ENCODE measurements at places on chromosomes 1 and 21.

DNA sequence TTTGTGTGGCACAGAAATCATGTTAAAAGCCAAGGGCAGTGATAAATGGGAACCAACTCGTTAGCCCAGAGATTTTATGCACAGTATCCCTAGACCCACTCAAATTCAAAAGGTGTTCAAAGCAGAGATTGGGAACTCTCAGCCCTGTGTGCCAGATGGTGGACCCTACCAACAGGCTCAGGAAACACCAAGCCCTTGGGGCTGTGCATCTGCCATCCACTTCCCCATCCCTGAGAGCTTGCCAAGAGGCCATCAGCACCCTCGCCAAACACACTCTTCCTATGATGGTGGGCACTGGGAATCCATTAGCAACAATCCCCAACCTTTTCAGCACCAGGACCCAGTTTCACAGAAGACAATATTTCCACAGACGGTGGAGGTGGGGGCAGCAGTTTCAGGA is 194.2 kb upstream of the NFIA start:
- no peak for DNase-seq

GRCh38 chr1:42096554-42096953 is 56.7 kb upstream of the GUCA2B start:
- no peak for DNase-seq

GRCh38 chr1:239276051-239276450 is 110.3 kb upstream of the CHRM3 start:
- DNase-seq, result no peak

DNA sequence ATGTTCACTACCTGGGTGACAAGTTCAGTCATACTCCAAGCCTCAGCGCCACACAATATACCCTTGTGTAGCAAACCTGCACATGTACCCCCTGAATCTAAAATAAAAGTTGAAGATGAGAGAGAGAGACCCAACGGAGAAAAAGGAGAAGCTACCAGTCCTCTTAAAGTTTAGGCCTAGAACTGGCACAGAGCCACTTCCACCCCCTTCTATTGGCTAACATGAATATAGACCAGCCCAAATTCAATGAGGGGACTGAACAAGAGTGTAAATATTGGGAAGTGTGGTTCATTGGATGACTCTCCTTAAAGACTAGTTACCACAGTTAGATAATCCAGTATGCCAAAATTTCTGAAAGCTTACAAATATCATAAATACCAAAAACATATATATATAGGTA is 139.9 kb upstream of the ATP1B1 start:
- DNase-seq, result no peak

DNA sequence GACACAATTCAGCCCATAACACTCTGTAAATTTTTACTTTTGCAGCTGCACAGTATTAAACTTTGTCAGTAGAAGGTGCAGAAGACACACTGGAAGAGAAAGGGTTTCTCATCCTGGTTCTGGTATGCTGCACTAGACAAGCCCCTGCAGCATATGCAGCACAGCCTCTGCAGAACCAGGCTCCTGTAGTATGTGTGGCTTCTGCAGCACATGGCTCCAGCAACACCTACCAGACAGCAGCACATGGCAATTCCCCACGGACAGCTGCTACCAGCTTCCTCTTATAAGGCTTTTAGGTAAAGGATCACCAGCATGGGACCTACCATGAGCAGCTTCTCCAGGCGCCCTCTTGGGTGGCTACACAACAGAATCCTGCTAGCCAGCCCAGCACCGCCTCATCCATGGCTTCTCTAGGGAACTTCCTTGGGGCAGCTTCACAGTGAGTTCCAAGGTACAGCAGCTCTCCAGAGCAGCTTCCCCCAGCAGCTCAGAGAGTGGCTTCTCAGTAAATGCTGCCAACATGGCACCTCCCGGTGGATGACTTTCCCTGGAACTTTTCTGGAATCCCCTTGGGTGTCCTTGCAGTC is 534.4 kb upstream of the CXADR start:
- no peak for DNase-seq

DNA sequence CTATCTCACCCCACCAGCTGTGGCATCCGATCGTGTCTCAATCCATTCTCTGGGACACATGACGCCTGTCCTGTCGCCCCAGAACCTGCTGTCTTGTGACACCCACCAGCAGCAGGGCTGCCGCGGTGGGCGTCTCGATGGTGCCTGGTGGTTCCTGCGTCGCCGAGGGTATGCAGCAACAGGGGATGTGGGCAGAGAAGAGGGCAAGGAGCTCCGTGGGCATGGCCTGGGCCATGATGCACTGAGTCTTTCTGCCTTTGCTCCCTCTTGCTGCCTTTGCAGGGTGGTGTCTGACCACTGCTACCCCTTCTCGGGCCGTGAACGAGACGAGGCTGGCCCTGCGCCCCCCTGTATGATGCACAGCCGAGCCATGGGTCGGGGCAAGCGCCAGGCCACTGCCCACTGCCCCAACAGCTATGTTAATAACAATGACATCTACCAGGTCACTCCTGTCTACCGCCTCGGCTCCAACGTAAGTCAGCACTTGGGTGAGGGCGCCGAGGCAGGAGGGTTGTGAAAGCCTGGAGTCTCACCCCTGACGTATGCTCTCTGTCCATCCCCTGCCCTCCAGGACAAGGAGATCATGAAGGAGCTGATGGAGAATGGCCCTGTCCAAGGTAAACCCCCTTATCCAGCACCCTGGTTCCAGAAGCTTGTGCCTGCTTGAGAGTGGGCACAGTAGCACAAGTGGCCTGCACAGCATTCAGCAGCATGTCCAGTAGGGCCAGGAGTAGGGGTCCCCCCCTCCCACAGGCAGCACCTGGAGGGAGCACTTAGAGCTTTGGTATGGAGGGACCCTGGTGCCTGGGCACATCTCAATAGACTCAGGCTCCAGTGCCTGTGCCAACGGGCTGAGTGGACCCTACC is 8.8 kb downstream of the TINAGL1 start:
- DNase-seq, result no peak

DNA sequence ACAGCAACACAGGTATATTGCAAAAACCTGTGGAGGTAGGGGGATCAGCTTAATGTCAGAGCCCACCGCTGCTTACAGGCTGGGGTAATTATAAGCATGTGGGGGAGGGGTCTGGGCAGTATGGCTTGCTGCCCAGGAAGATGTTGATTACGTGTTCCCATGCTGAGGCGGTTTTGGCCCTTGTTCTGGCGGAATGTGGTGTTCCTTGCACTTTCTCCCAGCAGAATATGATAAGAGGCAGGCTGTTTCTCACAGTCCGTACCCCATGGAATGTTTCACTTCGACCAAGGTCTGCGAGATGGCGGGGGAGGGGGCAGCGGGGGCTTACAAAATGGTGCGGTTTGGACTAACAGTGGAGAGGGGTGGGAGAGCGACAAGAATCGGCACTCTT is 9.8 kb upstream of the HPCAL4 start:
- DNase-seq, result no peak

- no peak for DNase-seq
Observed at GRCh38 chr1:152111515-152111968, 3.7 kb downstream of the TCHH start.

DNA sequence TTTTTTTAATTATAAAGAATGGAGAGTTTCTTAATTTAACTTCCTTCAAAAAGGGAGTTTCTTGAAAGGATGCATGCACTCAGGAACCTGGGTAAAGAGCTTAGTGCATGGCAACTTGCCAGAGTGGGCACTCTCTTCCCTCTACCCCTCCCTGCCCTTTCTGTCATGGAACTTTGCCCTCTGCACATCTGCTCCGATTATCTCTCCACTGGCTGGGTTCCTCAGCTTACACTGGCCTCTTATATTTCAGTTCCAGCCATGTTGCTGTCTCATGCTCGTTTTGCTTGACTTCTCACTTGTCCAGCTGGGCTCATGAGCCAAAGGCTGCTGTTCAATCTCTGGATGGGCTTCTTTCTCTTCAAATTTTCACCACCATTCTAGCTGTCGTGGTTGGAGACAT is 87.0 kb downstream of the NCAM2 start:
- no peak for DNase-seq

- DNase-seq, result no peak
Observed at GRCh38 chr1:117009132-117009531, 7.6 kb downstream of the CD101 start.

GRCh38 chr1:248798791-248799190 is 26.9 kb downstream of the SH3BP5L start:
- DNase-seq, result no peak

DNA sequence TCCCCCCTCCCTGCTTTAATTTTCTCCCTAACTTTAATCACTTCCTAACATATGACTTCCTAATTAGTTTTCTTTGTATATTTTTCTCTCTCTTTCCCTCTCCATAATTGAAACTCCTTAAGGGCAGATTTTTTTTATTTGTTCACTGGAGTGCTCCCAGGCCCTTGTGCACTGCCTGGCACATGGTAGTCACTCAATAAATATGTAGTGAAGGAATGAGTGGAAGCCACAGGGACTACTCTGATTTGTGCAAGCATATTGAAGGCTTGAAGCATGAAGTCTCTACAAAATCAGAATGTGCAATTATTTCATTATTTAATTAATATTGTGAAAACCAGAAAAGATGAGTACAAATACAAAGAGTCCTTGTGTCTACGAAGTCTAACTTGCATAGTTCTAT is 41.5 kb downstream of the SNX7 start:
- DNase-seq, result no peak

GRCh38 chr1:167439301-167439988 is 78.9 kb downstream of the CD247 start:
- no peak for DNase-seq

DNA sequence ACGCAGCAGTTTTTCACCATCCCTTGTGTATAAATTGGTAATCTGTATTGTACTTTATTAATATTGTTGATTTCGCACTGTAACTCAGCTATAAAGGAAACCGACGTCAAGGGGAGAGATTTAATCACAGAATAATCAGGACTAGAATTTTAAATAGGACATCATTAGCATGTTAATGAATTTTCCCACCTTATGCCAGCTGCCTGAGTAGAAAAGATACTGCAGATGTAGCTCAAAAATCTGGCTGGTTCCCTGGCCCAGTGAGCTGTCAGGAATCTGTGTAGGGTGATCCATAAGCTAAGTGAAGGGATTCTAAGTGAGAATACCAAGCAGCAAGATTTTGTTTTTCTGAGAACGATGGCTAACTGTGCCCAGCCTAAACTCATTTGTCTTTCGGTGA is 195.5 kb downstream of the DISC1 start:
- no peak for DNase-seq

- DNase-seq, result no peak
Observed at GRCh38 chr1:224782281-224783000, 147.0 kb upstream of the DNAH14 start.

GRCh38 chr21:32415451-32416398 is 3.2 kb downstream of the EVA1C start:
- DNase-seq, result no peak

DNA sequence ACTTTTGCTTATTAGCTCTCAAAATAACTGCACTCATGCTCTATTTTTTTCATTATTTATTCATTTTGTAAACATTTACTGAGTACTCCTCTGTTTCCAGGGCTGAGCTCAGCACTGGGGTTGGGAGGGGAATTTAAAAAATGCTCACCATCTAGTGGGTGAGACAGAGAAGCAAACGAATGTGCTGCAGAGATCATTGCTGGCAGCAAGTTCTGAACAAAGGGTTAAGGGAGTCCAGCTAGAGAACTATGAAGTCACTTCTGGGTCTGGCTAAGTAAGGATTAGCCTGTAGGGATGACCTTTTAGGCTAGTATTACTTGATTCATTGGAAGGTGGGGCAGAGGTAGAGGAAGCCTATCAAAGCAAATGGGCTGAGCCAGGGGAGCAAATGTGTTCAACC is 99.1 kb upstream of the ZNF644 start:
- no peak for DNase-seq

DNA sequence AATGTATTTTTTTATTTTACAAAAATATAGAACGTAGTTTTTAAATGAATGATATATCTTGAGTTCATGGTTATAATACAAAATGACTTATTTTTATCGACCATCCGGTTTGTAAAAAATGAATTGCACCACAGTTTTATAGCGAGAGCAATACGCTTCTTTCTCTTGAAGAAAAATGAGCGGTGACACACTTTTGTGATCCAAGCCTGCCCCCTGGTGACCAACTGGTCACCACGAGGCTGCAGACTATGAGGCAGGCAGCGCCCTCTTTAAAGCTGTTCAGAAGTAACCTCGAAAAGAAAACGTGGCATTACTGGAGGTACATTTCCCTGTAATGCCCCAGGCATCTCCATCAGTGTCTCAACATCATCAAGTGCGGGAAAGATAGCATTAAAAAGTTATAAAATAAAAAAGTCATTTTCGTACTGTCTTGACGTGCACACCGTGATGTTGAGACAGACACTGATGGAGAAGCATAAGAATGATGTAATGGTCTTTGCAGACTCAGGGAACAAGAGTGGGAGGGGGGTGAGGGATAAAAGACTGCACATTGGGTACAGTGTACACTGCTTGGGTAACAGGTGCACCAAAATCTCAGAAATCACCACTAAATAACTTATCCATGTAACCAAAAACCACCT is 734.2 kb upstream of the ADAMTS5 start:
- peak; percentile 62 for DNase-seq

- no peak for DNase-seq
Observed at GRCh38 chr1:6962478-6962995, 177.3 kb downstream of the CAMTA1 start.
